ENCODE measurements at places on chromosomes 3 and 15.
A peak's percentile ranks its signal among the peaks of the same experiment; 100 is the strongest.

GRCh38 chr15:51322621-51323296, 15.6 kb downstream of the CYP19A1 start:
- DNase-seq = no peak

DNA sequence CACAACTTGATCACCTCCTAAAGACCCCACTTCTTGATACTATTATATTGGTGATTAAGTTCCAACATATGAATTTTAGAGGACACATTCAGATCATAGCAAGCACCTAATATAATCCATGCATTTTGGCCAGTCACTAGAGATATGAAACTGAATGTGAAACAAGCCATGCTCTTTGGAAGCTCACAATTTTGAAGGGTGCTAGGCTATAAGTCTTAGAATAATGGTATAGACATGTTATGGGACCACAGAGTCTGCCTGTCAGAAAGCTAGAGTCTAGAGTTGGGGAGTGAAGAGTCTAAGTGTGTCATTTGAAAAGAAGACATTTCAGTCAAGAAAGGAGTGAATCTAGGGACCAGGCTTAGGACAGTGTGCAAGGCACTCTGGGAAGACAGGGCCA, 186.4 kb upstream of the SLC24A5 start:
- no peak for DNase-seq

DNA sequence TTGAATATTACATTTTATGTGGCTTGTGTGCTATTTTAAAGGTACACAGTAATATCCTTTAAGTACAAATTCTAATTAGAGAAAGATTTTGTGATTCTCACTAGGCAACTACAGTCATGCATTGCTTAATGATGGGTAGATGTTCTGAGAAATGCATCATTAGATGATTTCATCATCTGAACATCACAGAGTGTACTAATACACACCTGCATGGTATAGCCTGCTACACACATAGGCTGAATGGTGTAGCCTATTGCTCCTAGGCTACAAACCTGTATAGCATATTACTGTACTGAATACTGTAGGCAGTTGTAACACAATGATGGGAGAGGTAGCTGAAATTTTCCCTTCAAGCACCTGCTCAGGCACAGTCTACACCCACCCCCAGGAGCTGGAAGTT, 217.4 kb upstream of the EOMES start:
- no peak for DNase-seq

DNA sequence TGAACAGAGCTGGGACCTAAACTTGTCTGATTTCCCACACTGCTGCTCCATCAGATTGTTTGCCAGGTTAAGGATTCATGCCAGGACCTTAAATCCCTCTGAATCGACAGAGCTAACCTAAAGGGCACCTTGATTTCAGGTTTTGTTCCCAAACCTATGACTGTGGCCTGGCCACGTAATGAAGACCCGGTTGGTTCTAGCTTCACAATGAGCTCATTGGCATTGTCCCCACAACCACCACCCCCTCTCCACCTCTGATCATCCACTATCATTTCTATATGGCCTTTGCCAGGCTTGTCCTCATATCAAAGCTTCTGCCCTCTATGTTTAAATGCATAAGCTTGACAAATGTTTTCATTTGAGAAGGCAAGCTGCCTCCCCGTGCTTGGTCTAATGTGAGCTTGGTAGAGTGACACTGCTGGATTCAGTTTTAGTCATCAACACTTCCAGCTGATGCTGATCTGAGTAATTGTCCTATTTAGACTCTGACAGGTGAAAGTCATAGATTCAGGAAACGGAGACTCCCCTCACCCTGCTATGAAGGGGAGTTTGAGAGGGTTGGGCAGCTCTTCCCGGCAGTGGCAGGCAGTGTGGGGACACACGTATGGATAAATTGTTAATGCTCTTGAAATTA, 407.1 kb upstream of the CFAP20DC start:
- DNase-seq = no peak

DNA sequence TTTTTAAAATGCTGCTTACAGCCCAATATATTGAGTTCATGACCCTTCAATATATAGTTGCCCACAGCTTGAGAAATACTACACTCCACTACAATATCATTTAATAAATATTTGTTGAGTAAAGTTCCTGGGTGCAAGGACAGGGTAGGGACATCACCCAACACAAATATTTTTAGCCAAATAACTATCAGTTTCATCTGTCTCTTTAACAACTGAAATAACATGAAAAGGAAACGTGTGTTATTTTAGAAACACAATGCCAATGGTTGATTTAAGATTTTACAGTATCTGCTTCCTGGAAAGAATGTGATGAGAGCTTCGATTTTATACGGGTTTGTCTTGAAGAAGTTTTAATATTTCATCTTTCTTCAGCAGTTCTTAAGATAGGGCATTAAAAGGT, 67.7 kb upstream of the CDV3 start:
- DNase-seq = no peak

GRCh38 chr15:88450125-88450798, 16.9 kb downstream of the MRPL46 start:
- DNase-seq = peak; percentile 64

DNA sequence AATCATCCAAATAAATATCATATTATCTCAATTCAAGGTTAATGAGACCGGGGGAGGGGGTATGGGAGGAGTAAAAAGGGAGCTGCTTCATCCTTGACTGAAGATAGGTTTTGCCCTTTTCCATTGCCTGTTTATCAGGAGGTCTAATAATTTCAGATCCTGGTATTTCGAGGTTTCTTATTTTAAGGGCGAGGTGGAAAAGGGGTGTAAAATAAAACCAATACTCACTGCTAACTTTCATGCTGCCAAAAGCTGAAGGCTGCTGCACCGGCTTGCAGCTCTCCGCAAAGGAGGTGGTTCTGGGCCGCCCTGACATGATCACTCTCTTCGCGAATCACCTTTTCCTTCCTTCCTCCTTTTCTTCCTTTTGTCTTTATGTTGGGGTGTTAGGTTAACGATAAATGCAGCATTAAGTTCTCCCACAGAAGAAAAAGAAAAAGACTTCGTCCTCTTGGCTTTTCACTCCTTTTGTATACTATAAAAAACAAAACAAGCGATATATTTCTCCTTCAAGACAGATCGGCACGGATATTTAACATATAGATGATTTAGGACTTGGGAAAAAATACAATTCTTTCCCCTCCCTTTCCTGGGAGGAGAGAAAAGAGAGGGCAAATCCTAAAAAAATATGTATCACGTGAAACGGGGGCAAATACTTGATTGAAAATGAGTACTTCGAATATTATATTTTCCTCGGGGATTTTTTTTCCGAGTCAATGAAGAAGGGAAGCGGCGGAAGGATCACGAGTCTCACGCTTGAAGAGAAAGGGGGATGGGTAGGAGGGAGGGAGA, 932 bp downstream of the GSK3B start:
- no peak for DNase-seq

DNA sequence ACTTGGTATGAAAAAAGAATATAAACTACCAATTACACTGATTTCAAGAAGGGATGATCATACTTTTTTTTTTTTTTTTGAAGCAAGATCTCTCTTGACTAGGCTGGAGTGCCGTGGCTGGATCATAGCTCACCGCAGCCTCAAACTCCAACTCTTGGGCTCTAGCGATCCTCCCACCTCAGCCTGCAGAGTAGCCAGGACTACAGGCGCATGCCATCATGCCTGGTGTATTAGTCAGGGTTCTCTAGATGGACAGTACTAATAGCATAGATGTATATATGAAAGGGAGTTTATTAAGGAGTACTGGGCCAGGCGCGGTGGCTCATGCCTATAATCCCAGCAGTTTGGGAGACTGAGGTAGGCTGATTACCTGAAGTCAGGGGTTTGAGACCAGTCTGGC, 11.5 kb upstream of the SEC11A start:
- no peak for DNase-seq
